ENCODE measurements at places on chromosomes 13 and 19. TPM values are rescaled to one million over a fixed set of nuclear protein-coding genes. Genes with fewer than 3 reads are reported as not detected.

GRCh38 chr19:17184371-17184841, 30.8 kb upstream of the USE1 start:
- DNase-seq: no peak

DNA sequence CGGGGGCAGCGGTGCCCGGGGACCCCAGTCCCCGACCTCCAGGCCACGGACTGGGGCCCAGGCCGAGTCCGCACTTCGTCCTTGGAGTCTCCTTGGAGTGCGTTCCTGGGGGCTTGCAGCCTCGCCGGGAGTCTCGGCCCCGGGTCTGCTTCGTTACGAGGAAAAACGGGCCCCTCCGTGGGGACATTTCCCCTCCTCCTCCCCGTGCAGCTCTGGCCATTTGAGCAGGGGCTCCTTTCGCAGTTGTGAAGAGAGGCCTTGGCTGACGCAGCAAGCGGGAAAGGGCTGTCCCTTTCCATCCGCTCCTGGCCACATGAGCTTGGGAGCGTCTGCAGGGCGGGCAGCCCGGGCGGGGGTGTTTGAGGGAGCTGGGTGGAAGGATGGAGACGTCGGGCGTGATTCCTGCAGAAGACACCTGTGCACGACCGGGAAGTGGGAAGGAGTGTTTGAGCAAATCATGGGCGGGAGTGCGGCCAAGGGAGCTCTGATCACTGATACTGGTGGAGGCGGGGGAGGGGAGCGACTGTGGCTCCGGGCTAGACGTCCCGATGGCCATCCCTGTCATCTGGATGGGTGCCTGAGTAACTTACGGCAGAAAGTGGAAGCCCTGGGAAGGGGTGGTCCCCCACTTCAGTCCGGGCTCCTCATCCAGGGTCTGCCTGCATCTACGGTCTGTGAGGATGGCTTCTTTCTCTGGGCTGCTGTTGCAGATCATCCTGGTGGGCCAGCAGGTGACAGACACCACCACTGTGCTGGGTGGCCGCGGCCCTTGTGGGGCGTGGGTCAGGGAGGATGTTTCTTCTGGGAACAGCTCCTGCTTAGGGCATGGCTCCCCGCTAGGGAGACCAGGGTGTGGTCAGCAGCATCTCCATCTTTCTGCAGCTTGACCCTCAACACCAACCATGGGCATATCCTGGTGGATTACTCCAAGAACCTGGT, 736 bp downstream of the GPI start:
- DNase-seq: peak; percentile 57

GRCh38 chr19:23263396-23263795, 13.2 kb upstream of the ZNF724 start:
- no peak for DNase-seq

DNA sequence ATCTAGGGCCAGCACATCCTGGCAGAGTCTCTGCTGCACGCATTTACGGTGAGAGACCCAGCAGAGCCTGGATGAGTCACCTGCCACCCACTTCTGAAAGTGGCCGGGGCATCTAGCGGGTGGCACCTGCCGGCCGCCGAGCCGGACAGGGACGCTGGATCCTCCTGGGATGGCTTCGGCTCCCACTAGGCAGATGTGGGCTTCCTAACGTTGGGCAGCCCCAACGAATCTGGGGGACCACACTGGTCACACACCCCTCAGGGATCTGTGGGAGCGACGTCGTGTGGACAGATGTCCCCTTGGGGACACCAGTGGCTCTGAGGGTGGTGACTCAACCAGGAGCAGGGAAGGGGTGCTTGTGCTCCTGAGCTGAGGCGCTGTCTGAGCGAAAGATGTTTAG, 32.2 kb downstream of the TMEM255B start:
- DNase-seq: no peak

- no peak for DNase-seq
These were observed 135.3 kb upstream of the MIR17HG start for GRCh38 chr13:91212231-91212630.

DNA sequence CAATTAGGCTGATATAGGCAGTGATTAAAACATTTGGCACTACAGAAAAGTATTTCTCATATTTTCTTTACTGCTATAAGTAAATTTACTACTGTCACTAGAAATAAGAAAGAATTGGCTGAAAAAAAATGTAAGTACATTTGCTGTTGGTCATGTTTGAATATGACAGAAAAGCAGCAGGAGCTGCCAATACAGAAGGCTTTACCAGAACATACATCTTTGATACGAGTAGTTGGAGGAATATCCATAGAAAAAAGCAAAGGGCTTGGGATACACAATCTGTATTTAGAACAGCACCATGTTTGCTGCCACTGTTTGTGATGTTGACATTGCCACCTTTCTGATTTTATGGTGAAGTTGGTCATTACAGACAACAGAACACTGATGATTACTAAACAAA, 21.6 kb downstream of the PCDH9 start:
- DNase-seq: no peak

GRCh38 chr13:40547591-40548315, 118.7 kb downstream of the FOXO1 start:
- DNase-seq: no peak

GRCh38 chr13:79237981-79238380, 168.1 kb downstream of the RBM26 start:
- DNase-seq: no peak

GRCh38 chr19:51771376-51772130, 10.6 kb downstream of the FPR2 start:
- no peak for DNase-seq

DNA sequence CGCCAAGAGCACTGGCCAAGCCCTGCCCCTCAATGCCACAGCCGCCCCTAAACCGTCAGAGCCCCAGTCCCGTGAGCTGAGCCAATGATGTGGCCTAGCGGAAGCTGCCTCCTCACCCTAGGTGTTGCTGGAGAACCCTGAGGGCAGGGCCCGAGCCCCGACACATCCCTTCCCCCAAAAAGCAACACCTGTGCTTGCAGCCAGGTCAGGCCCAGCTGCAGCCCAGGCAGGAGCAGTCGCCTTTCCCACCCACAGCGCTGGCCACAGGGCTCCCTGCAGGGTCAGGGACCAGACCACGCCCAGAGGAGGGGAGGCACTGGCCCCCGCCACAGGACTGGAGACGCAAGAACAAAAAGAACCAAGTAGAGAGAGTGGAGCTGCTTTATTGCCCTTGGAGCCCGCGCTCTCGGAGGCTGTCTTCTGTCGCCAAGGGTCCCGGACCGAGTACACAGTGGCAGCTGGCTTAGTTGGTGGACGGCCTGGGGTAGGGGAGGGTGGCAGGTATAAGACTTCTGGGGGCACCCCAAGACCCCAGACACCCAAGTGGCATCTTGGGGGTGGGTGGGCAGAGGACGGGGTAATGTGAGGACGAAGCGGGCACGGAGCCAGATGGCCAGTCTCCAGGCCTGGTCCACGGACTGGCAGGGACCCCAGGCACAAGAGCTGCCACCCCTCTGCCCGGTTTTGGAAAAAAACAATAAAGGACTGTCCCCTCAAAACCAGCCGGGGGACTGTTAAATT, 3.3 kb downstream of the P2RY11 start:
- DNase-seq: no peak

GRCh38 chr13:46355901-46356590, 31.0 kb downstream of the RUBCNL start:
- DNase-seq: no peak

DNA sequence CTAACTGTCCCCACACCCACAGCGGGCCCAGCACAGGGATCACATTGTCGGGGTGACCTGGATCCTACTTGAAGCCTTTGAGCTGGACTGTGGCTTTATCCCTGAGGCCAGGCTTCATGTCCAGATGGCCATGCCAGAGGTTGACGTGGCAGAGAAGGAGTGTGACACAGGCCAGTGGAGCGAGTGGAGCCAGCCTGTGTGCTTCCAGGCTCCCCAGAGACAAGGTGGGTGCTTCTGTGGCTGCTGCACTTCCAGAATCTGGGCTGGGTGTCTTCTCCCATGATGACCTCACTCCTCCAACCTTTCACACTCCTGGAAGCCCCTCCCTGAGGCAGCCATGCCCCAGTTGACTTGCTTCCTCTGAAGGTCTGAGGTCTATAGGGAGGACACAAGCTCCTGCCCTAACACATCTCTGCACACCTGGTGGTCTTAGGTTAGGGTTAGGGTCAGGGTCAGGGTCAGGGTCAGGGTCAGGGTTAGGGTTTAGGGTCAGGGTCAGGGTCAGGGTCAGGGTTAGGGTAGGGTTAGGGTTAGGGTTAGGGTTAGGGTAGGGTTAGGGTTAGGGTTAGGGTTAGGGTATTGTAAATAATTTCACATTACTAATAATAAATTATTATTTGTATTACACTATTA, 13.1 kb upstream of the MZF1 start:
- DNase-seq: no peak

GRCh38 chr19:31519908-31520307, 170.7 kb upstream of the TSHZ3 start:
- no peak for DNase-seq

DNA sequence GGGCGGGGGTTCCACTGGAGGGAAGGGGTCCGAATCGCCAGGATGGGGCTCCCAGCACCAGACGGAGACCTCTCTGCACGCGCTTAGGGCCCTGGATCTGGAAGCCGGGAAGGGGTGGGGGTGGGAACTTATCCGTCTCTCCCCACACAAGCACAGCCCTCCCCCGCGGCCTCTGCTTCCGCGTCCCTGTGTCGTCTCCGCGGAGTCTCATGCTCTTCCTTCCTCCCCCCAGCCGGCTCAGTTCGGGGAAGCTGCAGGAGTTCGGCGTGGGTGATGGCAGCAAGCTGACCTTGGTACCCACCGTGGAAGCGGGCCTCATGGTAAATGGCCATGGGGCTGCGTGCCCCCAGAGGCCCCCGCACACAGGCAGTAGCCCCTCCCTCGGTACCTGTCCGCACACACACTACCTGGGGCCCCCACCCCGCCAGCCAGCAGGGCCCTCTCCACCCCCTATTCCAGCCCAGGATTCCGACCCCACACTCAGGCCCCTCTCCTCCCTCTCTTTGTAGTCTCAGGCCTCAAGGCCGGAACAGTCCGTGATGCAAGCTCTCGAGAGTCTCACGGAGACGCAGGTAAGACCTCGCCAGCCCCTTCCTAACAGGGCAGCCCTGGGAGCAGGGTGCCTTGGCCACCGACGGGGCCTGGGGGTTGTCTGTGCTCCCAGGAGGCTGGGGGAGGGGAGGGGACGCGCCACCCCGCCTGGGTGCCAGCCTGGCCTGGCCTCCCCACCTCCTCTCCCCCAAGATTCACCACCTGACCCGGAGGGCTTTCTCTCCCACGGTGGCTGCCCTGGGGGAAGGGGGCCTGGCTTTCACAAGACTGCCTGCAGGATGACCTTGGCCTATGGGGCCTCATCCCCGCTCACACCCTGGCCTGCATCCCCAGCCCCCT, 3.2 kb downstream of the MIDN start:
- peak; percentile 95 for DNase-seq

Gene PDE4C
- 1.9 TPM for polyA plus RNA-seq

Gene FXYD7
- polyA plus RNA-seq: 1.1 TPM

Gene SMIM44
- not detected for polyA plus RNA-seq

Gene TRPC4
- 0.26 TPM for polyA plus RNA-seq

Gene CCDC9
- 28.9 TPM for polyA plus RNA-seq
